ENCODE measurements at places on chromosomes 2 and 18.

GRCh38 chr2:117212562-117212961 is 601.9 kb upstream of the DDX18 start:
- no peak for DNase-seq

- DNase-seq, result no peak
These were observed 4.7 kb upstream of the KCNF1 start for GRCh38 chr2:10906926-10907625.

GRCh38 chr2:16487686-16488085 is 177.9 kb downstream of the CYRIA start:
- no peak for DNase-seq

DNA sequence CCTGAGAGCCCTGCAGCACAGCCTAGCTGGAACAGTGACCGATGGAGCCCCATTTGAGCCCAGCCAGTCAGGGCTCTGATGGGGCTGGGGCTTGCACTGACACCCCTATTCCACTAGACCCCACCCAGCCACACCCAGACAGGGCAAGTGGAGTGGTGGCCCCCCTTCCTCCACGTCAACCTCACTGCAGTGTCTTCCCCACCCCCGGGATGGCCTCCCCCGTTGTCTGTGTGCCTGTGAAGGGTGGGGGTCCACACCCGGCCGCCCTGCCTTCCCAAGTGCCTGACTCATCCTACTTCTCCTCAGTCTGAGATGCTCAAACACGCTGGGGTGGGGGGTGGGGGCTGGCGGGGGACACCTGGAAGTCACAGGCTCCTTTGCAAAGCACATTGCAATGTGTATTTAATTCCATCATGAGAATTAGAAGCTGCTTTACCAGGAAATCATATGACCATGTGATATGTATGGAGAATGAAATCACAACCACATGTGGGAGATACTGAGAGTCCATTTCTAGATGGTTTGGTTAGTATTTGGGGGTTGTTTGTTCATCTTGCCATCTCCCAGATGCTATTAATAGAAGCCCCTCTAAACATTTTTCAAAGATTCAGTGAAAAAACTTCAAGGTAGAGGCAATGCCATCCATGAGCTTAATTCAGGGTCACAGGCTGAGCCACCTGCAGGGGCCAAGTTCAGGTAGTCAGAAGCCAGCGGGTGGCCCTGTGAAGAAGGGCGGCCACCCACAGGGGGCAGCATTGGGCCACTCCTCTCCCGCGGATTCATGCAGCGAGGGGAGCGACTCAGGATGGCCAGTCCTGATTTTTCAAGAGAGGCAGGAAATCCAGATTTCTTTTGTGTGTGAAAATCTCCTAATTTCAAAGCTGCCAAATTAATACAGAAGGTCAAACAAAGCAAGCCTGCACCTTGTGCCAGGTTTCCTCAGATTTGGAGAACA is 22.7 kb upstream of the GMPPA start:
- DNase-seq, result peak; percentile 29

DNA sequence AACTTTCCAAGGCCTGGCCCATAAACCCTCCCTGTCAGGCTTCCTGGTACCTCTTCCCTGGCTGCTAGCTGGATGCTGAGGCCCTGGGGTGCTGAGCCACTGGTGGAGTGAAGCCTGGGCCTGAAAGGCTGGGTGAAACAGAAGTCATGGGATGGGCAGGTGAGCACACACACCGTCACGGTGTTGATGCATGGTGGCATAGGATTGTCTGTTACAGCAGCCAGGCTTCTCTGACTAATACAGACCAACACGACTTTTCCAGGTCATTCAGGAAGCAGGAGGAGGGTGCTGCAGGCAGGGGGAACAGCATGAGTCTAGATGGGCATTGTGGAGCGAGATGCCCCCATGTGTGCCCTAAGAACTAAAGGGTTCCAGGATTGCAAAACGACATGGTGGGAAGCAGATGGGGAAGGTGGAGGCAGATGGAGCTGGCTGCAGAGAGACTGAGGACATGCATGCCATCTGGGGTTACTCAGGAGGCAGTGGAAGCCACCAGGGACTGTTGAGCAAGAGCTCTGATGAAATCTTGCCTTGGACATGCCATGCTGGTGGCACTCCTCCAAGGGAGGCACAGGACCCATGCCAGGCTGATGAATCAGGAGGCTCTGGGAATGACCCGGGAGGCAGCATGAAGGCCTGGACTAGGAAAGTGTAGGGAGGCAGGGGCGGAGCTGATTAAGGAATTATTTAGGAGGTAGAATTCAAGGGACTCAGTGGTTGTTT is 480.9 kb downstream of the TSN start:
- DNase-seq, result no peak

DNA sequence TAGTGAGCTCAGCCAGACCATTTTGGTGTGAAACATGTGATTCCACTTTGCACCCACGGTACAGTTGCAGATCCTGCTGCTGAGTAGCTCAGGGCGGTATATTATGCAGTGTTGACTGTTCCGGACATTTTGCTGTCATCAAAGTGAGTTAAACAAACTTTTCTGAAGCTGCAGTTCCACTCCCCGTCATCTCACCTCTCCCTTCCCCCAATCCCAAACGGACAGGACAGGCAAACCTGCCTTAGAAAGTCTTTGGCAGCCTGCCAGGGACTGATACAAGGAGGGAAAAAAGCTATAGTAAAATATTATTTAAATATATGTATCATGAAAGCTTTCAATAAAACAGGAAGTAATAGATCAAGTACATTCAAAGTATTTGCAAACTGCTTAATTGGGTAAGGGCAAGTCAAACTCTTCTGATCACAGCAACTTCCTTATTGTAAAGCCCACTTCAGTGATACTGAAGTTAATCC is 35.5 kb upstream of the SP5 start:
- no peak for DNase-seq

DNA sequence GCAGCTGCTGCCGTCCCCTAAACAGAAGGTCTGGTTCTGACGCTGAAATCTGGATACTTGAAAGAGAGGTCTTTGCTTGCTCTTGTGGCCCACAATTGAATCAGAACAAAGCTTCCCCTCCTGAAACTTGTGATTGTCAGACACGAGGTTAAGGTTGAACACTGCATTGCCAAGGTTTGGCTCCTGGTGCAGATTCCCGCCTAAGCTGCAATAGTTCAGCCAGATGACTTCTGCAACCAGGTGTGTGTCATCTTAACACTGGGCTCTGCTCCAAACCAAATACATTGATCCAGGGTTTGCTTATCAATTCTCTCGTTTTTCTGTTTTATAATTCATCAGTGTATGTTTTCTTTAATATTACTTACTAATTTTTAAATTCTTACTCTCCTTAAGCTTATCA is 14.6 kb downstream of the GKN1 start:
- DNase-seq, result no peak

DNA sequence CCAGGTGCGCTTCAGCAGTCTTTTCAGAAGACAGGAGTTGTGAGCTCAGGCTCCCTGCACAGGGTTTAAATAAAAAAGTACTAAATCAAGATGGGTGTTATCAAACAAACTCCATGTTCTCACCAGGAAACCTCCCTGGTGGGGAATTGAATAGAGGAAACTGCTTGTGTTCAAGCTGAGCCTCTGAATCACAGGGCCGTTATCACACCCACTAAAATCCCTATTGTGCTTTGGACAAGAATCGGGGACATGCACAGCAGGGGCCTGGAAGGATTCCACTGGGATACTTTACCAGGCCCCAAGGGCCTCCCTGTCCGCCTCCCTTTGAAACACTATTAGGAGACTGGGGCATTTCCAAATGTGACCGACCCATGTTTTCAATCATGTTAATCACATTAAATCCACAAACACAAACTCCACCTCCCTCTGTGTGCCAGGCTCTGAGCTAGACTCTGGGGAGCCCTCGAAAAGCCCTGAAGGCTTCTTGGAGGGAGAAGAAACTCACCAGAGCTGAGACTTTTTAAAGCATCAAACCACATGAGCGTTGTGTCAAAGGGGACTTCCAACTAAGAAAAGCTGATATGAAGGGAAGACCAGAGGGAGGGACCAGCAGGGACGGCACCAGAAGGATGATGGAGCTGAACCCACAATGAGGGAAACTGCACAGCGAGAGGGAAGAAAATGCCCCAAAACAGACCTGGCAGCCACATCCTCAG is 458.7 kb upstream of the ID2 start:
- DNase-seq, result no peak

DNA sequence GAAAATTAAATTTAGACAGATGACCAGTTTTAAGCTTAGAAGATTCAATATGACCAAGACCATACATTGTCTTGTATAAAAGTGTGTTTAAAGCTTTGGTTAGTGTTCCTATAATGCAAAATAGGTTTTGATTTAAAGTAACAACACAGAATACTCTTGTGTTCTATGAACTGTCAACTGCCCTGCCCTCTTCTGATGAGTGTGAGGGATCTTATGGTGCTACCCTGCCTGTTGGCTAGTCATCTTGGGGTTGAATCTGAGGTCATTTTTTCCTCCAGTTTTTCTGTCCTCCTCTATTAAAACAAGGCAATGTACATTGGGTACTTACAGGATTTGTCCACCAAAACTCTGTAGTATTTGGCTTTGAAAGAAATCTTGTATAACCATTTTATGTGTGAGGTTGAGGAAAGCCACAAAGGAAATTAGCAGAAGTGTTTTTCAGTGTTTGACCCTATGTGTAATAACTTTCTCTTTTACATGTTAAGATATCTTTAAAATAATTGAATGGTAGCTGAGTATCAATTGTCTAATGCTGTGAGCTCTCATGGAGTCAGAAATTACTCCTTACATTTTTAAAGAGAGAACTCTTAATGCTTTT is 129.1 kb downstream of the SPTBN1 start:
- DNase-seq, result no peak
